ENCODE measurements at places on chromosomes 1 and 21. TPM values are rescaled to one million over a fixed set of nuclear protein-coding genes. Genes with fewer than 3 reads are reported as not detected.

The KCTD3 gene
- 31.0 TPM for total RNA-seq

- DNase-seq = no peak
- no peak overlapping the region for H3K4me3 ChIP-seq
- no peak overlapping the region for H3K27ac ChIP-seq
- no peaks in the 10 kb centered on the region for H3K36me3 ChIP-seq
- H3K4me1 ChIP-seq = no peaks in the 10 kb centered on the region
- H3K27me3 ChIP-seq = no peaks in the 10 kb centered on the region
Observed at GRCh38 chr21:44569861-44570517, 3.5 kb upstream of the KRTAP10-4 start.

DNA sequence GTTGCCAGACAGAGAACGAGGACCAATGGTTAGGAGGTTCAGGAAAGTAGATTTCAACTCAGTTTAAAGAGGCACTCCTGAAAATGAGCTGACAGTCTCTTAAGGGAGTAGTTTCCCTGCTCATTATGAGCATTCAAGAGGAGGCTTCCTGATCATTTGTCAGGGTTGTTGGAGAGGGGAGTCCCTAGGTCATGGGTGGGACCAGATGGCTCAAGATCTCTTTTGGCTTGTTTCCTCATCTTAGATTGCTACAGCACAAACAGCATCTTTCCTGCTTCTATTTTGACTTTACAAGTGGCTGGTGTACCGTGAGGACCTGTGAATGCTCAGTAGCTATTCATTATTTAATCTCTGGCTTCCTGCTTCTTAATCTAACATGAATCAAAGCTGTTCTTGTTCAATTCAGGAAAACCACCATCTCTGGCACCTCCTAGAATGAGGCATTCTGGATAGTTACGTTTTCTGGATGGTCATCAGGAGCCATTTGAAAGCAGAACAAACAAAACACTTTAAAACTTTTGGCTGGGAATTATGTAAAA, 47.6 kb downstream of the PEX14 start:
- no peak overlapping the region for H3K4me3 ChIP-seq
- H3K27me3 ChIP-seq = no peaks in the 10 kb centered on the region
- no peaks in the 10 kb centered on the region for H3K4me1 ChIP-seq
- no peak overlapping the region for H3K27ac ChIP-seq

DNA sequence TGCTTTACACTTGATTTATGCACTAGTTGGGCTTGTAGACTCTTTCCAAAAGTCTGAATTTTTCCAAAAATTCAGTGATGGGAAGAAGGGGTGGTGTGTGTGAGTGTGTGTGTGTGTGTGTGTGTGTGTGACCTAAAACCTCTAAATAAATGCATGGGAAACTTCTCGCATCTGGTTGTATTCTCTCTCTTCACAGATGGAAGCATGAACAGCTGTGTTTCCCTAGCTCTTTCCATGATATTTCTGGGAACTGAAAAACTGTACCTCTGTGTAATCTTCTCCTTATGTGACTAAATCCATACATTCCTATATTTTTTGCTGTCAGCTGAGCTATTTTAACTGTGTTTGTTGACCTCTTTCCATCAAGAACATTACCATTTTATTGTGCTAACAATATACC, 26.2 kb upstream of the CYYR1 start:
- no peaks in the 10 kb centered on the region for H3K36me3 ChIP-seq
- DNase-seq = no peak
- H3K27me3 ChIP-seq = no peaks in the 10 kb centered on the region
- H3K27ac ChIP-seq = no peak overlapping the region

The ATP5PF gene
- 44.0 TPM for total RNA-seq

- no peaks in the 10 kb centered on the region for H3K27me3 ChIP-seq
- H3K4me3 ChIP-seq = no peak overlapping the region
- peaks cover 49% of the 10 kb centered on the region for H3K36me3 ChIP-seq
- H3K27ac ChIP-seq = no peak overlapping the region
Observed at GRCh38 chr1:236027104-236027503, 37.8 kb downstream of the NID1 start.

The USH2A gene
- total RNA-seq = not detected

DNA sequence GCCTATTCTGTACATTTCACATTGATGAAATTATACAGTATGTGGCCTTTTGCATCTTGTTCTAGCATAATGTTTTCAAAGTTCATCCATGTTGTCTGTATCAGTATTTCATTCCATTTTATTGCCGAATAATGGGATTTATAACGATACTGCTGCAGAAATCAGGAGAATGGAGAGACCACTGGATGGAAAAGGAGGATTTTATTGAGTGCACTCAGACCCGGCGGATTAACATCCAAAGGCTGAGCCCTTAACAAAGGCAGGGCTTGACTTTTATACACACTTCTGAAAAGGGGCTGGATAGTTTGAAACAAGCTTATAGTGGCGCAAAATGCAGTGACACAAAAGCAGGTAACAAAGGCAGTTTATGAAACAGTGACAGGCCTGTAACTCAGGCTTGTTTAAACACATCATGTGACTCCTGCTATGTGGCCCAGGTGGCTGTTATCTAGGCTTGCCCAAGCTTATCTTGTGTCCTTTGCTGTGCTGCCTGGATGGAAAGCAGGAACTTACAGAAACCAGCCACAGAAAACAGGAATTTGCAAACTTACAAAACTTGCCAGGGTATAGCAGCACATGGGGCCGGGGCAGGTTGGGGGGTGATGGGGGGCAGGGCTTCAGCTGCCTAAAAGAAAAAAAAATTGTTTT, 32.8 kb upstream of the KCNJ15 start:
- no peaks in the 10 kb centered on the region for H3K36me3 ChIP-seq
- no peak overlapping the region for H3K27ac ChIP-seq
- H3K4me3 ChIP-seq = no peak overlapping the region
- H3K27me3 ChIP-seq = no peaks in the 10 kb centered on the region
- no peaks in the 10 kb centered on the region for H3K4me1 ChIP-seq

- no peaks in the 10 kb centered on the region for H3K36me3 ChIP-seq
- H3K27me3 ChIP-seq = no peaks in the 10 kb centered on the region
- no peak for DNase-seq
- peaks cover 12% of the 10 kb centered on the region for H3K4me1 ChIP-seq
Observed at GRCh38 chr1:77543822-77544448, 138.5 kb downstream of the ZZZ3 start.

GRCh38 chr21:30613836-30614235, at the start of gene KRTAP6-1:
TSS of gene KRTAP6-1 (minus strand) at chr21:30613930. CDS start at chr21:30613904, 26 bp downstream.
- H3K4me3 ChIP-seq = no peak within 1 kb of the TSS
- H3K4me1 ChIP-seq = no peaks in the 10 kb centered on the region
- no peaks in the 10 kb centered on the region for H3K36me3 ChIP-seq
- no peak within 1 kb of the TSS for H3K27ac ChIP-seq

The DPT gene
- total RNA-seq = 60.7 TPM

- no peak overlapping the region for H3K27ac ChIP-seq
- H3K36me3 ChIP-seq = no peaks in the 10 kb centered on the region
- no peaks in the 10 kb centered on the region for H3K27me3 ChIP-seq
- no peak for DNase-seq
- H3K4me1 ChIP-seq = no peaks in the 10 kb centered on the region
- no peak overlapping the region for H3K4me3 ChIP-seq
Observed at GRCh38 chr1:58361134-58361533, 185.4 kb downstream of the OMA1 start.

DNA sequence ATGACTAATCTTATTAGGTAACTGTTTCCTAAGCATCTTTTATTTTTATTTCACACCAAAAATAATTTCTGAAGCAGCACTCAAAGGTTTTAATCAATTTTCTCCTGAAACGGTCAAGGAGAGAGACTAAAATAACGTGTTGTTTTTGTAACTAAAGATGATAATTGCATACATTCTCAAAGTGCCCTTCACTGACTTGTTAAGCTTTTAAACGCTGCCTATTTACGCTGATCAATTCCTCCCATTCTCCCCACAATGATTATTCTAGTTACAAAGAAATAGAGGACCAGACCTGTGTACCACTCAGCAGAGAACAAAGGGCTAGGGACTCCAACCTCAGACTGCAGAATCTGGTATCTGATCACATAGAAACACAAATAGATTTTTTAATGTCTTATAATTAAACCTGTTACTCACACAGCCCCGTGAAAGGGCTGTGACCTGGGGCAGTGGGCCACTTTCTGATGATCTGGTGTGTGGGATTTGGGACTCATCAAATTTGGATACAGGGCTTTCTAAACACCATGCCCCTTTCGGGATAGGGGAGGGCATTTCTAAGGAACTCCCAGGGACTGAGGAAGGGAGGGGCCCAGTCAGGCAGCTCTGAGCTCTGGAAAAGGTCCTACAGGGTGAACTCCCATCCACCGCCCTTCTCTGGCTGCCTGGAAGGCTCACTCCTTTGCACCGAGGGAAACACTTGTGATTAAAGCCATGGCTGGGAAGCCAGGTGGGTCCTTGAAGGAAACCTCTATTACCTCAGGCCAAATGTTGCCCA, 65.2 kb downstream of the BCAR3 start:
- peaks cover 60% of the 10 kb centered on the region for H3K4me1 ChIP-seq
- no peaks in the 10 kb centered on the region for H3K36me3 ChIP-seq
- no peaks in the 10 kb centered on the region for H3K27me3 ChIP-seq

GRCh38 chr1:205840146-205840923, 9.6 kb downstream of the PM20D1 start:
- no peaks in the 10 kb centered on the region for H3K36me3 ChIP-seq
- H3K4me1 ChIP-seq = no peaks in the 10 kb centered on the region
- no peaks in the 10 kb centered on the region for H3K27me3 ChIP-seq
- no peak overlapping the region for H3K4me3 ChIP-seq

- H3K4me1 ChIP-seq = no peaks in the 10 kb centered on the region
- no peak overlapping the region for H3K27ac ChIP-seq
- DNase-seq = no peak
- no peak overlapping the region for H3K4me3 ChIP-seq
- no peaks in the 10 kb centered on the region for H3K27me3 ChIP-seq
Observed at GRCh38 chr1:161497961-161498360, 7.3 kb upstream of the FCGR2A start.

DNA sequence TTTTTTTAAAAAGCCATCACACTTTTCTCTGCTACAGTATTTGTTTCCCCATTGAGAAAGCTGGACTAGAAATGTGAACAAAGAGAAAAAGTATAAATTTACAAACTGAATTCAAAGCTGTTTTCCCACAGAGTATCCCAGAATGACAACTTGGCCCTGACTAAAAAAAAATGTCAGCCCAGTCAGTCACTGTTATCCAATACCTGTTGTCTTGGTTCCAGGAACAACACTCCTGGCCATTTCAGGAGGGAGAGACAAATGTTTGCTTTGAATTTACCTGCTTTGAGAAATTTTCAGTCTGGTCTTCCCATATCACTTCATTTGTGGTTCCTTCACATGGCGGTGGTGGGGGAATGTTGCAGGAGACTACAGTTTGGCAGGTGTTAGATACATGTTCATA, 46.2 kb downstream of the COLGALT2 start:
- DNase-seq = no peak
- no peaks in the 10 kb centered on the region for H3K27me3 ChIP-seq
- no peak overlapping the region for H3K27ac ChIP-seq
- H3K36me3 ChIP-seq = no peaks in the 10 kb centered on the region
- H3K4me3 ChIP-seq = no peak overlapping the region

The ATP5PB gene
- total RNA-seq = 99.9 TPM

The FTCD gene
- 0.27 TPM for total RNA-seq

The MIXL1 gene
- not detected for total RNA-seq

The INPP5B gene
- 44.2 TPM for total RNA-seq

- H3K27ac ChIP-seq = no peak overlapping the region
- H3K4me1 ChIP-seq = no peaks in the 10 kb centered on the region
- no peaks in the 10 kb centered on the region for H3K27me3 ChIP-seq
- H3K36me3 ChIP-seq = no peaks in the 10 kb centered on the region
Observed at GRCh38 chr1:245956225-245956624, 550.9 kb downstream of the SMYD3 start.

The TPTE gene
- not detected for total RNA-seq

DNA sequence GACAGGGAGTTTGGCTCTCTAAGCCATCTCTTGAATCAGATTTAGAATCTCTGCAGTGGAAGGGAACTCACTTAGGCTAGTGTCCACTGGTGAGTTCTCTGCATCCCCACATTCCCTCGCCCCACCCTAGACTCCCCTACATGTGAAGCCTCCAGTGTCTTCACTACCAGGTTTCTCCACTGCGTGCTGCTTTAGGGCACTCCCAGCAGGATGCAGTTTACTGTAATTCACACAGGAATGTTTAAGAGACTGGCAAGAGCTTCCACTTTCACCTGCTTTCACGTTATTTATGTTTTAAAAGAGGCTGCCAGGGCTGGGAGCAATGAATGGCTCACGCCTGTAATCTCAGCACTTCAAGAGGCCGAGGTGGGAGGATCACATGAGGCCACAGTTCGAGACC, 60.2 kb downstream of the KAZN start:
- H3K4me3 ChIP-seq = no peak overlapping the region
- DNase-seq = no peak
- no peaks in the 10 kb centered on the region for H3K36me3 ChIP-seq
- H3K27me3 ChIP-seq = no peaks in the 10 kb centered on the region
- no peaks in the 10 kb centered on the region for H3K4me1 ChIP-seq
- H3K27ac ChIP-seq = no peak overlapping the region

The DMBX1 gene
- not detected for total RNA-seq

DNA sequence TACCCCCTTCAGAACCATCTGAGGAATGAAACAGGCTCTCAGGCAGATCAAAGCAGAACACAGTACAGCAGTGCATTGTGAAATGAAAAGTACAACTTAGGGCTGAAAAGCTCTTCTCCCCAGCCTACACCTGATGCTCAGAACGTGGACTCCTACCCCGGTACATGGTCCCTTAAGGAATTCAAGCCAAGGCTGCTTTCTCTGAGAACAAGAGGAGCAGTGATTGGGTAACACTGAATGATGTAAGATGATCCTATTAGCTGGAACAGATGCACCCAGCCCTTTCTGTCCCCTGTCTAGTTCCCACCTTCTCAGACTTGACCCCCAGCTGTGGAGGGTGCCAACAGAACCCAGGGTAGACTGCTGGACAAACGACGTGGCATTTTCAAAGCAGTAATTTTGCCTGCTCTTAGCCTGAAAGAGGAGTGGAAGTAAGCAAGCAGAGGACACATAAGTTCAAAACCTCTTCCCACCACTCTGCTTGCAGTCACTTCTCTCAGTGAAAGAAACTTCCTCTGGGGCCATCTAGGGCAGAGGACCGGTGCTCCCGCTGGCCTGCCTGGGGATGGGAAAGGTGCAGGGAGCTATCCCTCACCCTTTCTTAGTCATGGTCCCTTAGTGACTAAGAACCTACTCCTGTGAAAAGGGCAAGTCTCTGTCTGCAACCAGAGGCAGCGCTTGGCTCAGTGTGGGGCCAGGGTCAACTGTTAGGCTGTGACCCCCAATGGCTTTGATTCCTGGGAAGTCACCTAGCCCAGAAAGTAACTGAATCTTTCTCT, 72.7 kb downstream of the TRABD2B start:
- no peaks in the 10 kb centered on the region for H3K27me3 ChIP-seq
- no peak overlapping the region for H3K4me3 ChIP-seq
- H3K4me1 ChIP-seq = peaks cover 17% of the 10 kb centered on the region

DNA sequence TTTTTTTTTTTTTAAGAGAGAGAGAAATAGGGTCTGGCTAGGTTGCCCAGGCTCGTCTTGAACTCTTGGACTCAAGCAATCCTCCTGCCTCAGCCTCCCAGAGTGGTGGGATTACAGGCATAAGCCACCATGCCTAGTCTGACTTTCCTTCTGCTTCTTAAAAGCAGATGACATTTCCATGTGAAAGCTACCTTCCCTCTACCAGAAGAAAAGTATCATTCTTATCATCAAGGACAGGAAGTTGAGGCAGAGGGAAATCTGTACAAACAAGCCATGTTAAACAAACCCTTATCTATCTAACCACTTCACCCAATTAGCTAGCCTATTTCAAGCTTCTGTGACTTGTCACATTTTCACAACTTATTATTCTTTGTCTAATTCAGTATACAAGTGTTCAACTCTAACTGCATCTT, 54.8 kb downstream of the SAMSN1 start:
- DNase-seq = no peak
- H3K36me3 ChIP-seq = no peaks in the 10 kb centered on the region
- H3K4me1 ChIP-seq = no peaks in the 10 kb centered on the region
- H3K27ac ChIP-seq = no peak overlapping the region

- no peaks in the 10 kb centered on the region for H3K36me3 ChIP-seq
- no peaks in the 10 kb centered on the region for H3K4me1 ChIP-seq
- no peak overlapping the region for H3K4me3 ChIP-seq
- no peak for DNase-seq
- H3K27ac ChIP-seq = no peak overlapping the region
Observed at GRCh38 chr1:209375671-209376365, 207.7 kb upstream of the CAMK1G start.

Data from thoracic aorta (tissue), 2 donors.